ENCODE measurements at places on chromosomes 5 and 9.

GRCh38 chr5:149636191-149636860 is 55.0 kb downstream of the ARHGEF37 start:
- DNase-seq, result no peak

DNA sequence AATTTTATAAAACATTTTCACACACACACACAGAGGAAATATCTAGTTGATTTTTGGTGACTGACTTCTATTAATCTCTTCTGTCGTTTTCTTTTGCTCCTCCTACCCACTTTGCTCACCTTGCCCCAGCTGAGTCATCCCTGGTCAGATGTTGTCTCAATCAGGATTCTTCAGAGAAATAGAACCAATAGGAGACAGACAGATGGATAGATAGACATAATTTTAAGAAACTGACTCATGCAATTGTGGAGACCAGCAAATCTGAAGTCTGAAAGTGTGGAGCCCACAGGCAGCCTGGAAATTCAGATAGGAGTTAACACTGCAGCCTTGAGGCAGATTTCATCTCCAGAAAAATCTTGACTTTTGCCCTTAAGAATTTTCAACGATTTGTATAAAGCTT is 37.0 kb upstream of the PIK3R1 start:
- DNase-seq, result no peak

- no peak for DNase-seq
These were observed 36.5 kb downstream of the ADAMTS2 start for GRCh38 chr5:179308563-179309382.

- DNase-seq, result no peak
These were observed 26.7 kb downstream of the FAM170A start for GRCh38 chr5:119656023-119656422.

DNA sequence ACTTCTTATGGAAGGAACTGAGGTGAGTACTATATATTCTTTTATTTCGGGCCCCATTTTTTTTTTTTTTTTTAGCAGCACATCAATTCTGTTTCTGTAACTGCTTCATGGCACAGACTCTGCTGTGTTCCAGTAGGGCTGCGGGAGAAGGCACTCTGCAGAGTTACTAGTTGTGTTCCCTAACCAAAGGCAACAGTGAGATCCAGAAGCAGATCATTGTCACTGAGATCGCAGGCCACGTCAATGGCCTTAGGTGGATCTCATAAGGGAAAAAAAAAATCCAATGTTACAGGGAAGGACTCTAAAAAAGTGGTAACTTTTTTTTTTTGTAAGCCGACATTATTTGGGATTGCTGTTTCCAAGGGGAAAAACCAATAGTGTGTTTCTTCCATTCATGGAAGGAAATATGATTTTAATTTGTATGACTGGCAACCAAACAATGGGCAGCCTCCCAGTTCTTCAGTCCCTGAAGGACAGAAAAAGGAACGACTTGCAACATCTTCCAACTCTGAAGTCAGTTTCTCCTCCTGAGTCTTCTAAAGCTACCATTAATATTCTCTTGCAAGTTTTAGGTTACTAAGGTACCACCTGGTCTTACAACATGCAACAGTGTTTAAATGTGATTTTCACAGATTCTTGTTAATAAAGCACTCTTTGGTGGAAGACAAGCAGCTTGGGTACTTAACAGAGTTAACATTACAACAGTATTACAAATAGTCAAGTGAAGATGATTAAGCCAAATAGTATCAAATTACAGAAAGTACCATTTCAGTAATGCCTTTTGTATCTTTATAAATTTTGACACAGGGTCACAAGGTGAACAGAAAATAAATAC is 52.8 kb downstream of the HABP4 start:
- no peak for DNase-seq

- no peak for DNase-seq
These were observed 75.9 kb downstream of the IRX2 start for GRCh38 chr5:2675548-2675947.
